T-helper 1 cell (primary cell): ENCODE measurements at places on chromosomes 3 and 15.

- DNase-seq, result peak; percentile 22
Observed at GRCh38 chr15:58748852-58749531, 515 bp downstream of the ADAM10 start.

DNA sequence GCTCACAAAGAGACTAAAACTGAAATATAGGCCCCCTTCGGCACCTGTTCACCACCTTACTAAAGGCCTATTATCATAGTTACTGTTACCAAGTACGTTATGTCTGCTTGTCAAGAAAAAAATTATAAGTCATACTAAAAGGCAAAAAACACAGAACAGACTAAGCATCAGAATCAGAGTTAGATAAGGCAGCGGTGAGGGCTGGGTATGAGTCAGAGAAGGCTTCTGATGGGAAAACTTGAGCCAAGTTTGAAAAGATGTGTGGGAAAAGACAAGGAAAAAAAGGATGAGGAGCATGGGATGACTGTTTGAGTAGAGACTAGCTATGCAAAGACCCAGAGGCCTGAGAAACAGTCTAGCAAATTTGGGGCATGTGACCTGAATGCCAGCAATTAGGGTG, 387.2 kb upstream of the SGO1 start:
- DNase-seq, result no peak

DNA sequence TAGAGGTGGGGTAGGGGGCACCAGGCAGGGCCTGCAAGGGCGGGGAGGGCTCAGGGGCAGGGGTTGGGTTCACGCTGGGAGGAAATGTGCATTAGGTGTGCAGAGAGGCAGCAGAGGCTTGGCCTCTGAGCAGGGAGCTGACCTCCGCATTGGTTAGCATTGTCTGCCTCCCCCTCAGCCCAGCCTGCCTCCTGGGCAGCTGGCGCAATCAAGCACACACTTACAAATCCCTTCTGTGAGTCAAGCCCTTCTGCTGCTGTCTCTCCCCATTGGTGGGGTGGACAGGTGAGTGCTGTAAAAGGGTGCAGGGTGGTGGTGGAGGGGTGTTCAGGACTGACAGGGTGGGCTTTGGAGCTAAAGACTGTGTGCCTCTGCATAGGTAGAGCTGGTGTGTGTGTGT, 9.3 kb downstream of the LOXL1 start:
- no peak for DNase-seq

- DNase-seq, result no peak
Observed at GRCh38 chr3:113002679-113003078, 11.9 kb downstream of the GTPBP8 start.

- no peak for DNase-seq
Observed at GRCh38 chr3:16500911-16501310, 12.6 kb downstream of the RFTN1 start.

- DNase-seq, result no peak
Observed at GRCh38 chr3:4990069-4990468, 10.8 kb downstream of the BHLHE40 start.

DNA sequence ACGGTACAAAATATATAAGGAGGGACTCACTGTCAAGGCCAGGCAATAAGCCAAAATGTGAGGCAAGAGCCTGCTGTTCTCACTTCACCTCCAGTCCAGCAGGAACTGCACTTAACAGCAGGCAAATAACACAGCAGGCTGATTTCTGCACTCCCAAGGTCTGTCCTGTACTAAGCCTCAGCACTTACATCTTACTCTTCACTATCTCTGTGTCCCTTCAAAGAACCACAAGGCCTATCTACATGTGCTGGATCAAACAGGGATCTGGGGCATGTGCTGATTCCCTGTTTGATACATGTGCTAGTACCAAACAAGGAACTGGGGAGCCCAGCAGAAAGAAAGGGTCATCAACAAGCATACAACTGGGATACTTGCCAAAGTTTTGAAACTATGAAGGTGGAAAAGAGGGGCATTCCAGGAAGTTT, 22.2 kb downstream of the UACA start:
- DNase-seq, result no peak

- no peak for DNase-seq
Observed at GRCh38 chr15:28109626-28110455, 10.7 kb upstream of the OCA2 start.

DNA sequence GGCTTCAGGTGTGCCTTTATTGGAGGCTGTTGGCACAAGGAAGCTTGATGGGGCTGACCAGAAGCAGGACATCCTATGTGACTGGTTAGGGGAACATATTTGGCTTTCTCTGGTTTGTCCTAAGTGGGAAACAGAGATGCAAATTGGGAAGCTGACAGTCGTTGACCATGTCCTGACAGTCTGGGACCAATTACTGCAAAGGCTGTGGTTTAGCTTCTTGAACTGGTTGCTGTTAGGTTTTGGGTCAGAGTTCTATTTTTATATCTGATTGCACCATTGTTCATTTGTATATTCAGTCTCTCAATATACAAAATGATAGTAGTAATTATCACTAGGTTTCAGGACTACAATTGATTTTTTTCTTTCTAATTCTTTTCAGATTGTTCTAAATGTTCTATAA, 36.8 kb downstream of the SNTN start:
- no peak for DNase-seq

GRCh38 chr3:81952141-81952540, 190.7 kb upstream of the GBE1 start:
- no peak for DNase-seq

DNA sequence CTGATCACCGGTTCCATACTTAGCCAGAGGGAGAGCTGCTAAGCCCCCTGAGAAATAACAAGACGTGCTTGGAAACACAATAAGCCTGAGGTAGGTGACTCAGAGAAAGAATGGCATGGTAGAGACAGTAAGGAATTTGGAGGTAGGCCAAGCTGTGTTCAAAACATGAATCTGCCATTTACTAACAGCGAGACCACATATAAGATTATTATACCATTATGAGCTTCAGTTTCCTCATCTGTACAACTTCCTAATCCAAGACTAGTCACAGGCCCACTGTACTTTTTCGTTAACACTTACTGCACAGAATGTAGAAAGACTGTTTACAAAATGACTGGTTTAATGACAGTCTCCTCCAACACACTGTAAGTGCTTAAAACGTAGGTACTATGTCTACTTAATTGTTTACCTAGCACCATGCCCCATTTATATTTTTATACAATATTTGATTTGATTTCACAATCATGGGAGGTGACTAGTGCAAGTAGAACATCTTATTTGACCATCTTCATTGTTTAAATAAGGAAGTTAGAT, 25.7 kb downstream of the ATOSA start:
- DNase-seq, result no peak

- no peak for DNase-seq
Observed at GRCh38 chr3:61954097-61954540, 392.7 kb downstream of the PTPRG start.

GRCh38 chr3:156626104-156626503, 48.3 kb upstream of the TIPARP start:
- DNase-seq, result no peak

DNA sequence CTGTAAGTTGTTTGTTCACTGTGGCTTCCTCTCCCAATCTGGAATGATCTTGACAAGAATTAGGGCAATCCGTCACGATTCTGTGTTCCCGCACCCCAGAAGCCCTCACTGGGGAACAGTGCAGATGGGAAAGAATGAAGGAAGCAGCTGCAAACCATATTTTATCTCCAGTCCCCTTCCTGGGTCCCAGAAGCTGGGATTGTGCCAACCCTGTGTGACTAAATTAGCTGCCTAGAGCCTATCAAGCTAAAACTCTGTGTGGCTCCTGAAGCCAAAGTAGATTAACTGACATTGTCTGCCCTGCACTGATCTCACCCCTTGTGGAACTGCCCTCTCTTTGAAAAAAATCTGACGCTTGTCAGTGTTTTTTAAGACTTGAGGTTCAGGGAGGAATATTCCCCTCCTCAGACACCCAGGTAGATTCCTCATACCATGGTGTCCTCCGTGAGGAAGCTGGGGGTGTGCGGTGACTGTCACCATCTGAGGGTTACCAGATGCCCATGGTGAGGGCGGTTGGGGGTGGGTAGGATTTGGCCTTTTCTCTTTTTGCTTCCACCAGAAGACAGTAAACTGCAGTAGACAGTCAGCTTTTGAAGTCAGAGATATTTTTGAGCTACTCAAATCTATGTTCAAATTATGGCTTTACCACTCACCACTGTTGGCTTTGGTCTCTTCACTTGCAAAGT, 358.3 kb upstream of the TPM1 start:
- no peak for DNase-seq

DNA sequence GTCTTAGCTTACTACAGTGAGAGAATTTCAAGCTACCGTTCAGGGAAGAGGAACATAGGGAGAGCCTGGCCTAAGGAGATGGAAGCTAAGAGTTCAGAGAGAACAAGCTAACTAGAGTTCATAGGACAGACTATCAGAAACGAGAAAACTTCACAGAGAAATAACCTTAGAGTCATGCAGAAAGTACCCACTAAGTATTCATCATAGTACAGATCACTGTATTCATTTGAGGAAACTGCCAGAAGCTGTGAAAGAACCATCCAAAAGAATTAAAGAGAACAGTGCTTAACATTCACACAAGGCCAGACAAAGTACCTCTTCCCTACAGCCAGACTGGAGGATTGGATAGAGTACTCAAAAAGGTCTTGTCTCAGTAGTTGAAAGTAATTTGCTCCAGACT, 15.2 kb upstream of the GBE1 start:
- no peak for DNase-seq

DNA sequence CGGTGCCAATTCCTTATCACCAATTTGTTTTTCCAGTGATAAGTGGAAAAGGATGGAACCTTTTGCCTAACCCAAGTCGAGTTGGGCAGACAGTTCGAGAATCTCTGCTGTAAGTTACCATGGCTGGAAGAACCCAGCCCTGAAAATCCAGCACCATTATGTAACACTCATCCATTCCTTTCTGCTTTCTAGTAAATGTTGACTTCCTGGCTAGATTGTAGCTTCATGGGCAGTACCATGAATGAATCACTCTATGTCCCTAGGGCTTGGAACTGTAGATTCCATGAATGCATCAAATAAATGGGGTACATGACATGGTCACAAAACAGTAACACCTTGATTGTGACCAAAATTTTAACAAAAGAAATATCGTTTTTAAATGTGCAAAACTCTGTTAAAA, 14.0 kb downstream of the CHCHD4 start:
- DNase-seq, result no peak

DNA sequence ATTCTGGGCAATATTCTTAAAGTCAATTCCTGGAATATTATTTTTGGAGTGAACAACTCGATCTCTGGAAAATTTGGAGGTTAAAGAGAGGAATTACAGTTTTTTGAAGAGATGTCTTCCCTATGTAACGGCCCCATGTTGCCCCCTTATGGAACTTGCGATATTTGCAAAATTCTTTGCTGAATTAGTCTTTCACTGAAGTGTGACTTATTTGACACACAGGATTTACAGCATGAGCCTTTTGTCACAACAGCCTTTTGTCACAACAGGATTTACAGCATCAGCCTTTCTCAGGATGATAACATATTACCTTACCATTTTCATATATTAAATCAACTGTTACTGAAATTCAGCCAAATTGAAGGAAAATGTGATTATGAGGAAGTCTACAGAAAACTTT, 37.8 kb upstream of the SPTSSB start:
- no peak for DNase-seq

- no peak for DNase-seq
Observed at GRCh38 chr15:80274996-80275395, 23.0 kb upstream of the CTXND1 start.

DNA sequence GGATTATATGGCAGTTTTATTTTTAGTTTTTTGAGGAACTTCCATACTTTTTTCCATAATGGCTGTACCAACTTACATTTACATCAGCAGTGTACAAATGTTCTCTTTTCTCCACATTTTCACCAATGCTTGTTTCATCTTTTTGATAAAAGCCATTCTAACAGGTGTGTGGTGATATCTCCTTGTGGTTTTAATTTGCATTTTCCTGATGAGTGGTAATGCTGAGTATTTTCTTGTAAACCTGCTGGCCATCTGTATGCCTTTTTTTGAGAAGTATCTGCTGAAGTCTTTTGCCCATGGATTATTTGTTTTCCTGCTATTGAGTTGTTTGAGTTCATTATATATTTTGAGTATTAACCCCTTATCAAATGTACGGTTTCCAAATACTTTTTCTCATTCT, 50.6 kb downstream of the RPL39L start:
- no peak for DNase-seq

- no peak for DNase-seq
Observed at GRCh38 chr3:171358881-171359198, 101.4 kb downstream of the TNIK start.

GRCh38 chr3:194352667-194353246, 1.6 kb upstream of the CPN2 start:
- DNase-seq, result no peak

DNA sequence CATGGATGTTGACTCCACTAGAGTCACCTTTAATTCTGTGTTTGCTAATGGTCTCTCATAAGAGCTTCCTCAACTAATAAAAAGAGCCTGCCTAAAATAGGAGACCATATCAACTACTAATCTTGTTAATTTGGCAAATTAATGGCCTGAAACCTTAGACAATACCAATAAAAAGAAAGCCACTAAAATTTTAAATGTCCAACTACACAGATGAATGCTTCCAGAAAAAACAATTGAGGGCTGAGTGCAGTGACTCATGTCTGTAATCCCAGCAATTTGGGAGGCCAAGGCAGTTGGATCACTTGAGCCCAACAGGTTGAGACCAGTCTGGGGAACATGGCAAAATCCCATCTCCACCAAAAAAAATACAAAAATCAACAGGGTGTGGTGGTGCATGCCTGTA, 230.9 kb downstream of the NSUN3 start:
- no peak for DNase-seq

DNA sequence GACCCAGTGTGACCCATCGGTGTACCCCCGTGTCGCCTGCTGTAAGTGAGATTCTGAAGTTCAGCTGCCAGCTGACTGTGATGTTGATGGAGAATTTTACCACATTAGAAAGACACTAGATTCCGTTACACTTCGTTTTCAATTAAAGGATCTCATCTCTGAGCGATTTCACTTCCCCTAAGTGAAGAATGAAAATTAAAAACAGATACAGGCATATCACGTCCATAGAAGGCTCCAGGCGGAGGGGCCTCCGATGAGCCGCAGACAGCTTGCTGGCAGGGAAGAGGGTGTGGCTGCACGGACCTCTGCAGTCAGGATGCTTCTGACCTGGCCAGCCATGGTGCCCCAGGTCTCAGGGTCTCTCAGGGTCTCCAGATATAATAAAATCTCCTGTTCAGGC, 6.6 kb upstream of the CPN2 start:
- DNase-seq, result no peak

DNA sequence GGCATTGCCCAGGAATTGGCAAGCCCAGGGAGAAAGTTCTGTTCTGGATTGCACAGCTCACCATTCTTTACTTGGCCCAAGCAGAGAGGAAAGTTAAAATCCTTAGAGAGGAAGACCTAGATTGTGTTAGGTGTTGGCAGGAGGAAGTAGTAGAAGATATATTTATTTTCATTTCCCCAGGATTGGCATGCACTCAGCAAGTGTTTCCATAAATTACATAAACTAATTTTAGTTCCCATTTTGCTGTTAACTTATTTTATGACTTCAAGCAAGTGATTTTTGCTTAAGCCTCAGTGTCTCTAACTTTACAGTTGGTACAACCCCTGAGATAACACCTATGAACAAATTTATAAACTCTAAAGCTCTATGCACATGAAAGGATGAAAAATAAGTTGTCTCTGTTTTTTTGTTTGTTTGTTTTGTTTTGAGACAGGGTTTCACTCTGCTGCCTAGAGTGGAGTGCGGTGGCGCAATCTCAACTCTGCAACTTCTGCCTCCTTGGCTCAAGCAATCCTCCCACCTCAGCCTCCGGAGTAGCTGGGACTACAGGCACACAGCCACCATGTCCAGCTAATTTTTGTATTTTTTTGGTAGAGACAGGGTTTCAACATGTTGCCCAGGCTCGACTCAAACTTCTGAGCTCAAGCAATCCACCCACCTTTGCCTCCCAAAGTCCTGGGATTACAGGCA, 31.2 kb upstream of the TOP2B start:
- DNase-seq, result no peak

- DNase-seq, result no peak
Observed at GRCh38 chr3:46893146-46893748, 15.7 kb downstream of the PTH1R start.
